Nasal cavity respiratory epithelium epithelial cell of viscerocranial mucosa (primary cell): ENCODE measurements at places on chromosomes 1 and 21. TPM values are rescaled to one million over a fixed set of nuclear protein-coding genes. Genes with fewer than 3 reads are reported as not detected.

C1orf185 gene
- total RNA-seq: not detected in 2 replicates

HSPB7 gene
- not detected in 2 replicates for total RNA-seq

RO60 gene
- 175 and 195 TPM in 2 replicates for total RNA-seq

CNR2 gene
- not detected in 2 replicates for total RNA-seq

CNIH3 gene
- 0.68 and 1.2 TPM in 2 replicates for total RNA-seq

SAMSN1 gene
- not detected in 2 replicates for total RNA-seq

EXTL1 gene
- under 0.01 TPM in 1 of 2 replicates, not detected in the other for total RNA-seq

CCDC27 gene
- not detected in 2 replicates for total RNA-seq

IL24 gene
- 0.50 and 5.8 TPM in 2 replicates for total RNA-seq

MCOLN3 gene
- 4.4 and 24.0 TPM in 2 replicates for total RNA-seq

KLHDC8A gene
- not detected in 2 replicates for total RNA-seq

GPR89A gene
- total RNA-seq: 24.5 and 36.2 TPM in 2 replicates

AQP10 gene
- 0.14 TPM in 1 of 2 replicates, not detected in the other for total RNA-seq

FHAD1 gene
- total RNA-seq: 0.14 TPM in 1 of 2 replicates, not detected in the other

CDK18 gene
- total RNA-seq: 1.0 and 19.7 TPM in 2 replicates

GSTM1 gene
- total RNA-seq: 1.4 TPM in 1 of 2 replicates, not detected in the other

AADACL4 gene
- not detected in 2 replicates for total RNA-seq
